NCI-H2107 (cell line): ENCODE measurements at places on chromosomes 3 and 15.

GRCh38 chr3:3260870-3261269 lies 81.4 kb upstream of the CRBN start:
- DNase-seq, result no peak

DNA sequence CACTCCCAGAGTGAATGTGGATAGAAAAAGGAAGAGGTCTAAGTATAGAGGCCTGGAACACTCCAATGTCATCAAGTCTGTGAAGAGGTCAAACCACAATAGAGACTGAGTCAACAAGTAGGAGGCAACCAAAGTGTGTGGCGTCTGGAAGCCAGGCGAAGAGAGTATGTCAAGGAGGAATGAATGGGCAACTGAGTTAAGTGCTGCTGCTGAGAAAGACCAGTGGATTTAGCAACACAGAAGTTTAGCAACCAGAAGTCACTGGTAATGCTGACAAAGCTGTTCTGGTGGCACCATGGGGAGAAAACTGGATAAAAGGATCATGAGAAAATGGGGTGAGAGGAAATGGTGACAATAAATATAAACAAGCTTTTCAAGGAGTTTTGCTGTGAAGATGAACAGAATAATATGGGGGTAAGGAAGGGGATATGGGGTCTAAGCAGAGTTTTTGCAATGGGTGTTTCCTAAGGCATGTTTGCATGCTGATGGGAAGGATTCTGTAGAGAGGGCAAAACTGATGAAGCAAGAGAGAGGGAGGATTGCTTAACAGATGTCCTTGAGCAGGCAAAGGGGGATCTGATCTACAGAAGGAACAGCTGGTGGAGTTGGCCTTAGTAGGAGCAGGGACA lies 38.4 kb downstream of the PCOLCE2 start:
- no peak for DNase-seq

DNA sequence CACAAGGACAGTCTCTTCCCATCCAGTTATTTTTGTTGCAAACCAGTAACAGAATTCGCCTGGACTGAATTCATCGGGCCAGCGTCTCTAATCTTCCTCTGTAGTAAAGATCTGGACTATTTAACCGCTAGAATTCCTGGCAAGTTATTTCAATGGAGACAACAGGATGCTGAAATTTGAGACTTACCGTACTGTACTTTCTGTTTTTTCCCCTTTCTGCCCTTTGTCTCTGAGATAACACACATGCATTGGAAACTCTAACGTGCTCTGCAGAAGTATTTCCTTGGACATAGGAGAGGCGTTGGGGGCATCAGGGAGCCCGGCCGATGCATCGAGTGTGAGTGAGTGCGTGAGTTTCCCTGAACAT lies 61.5 kb downstream of the ASB7 start:
- DNase-seq, result no peak

GRCh38 chr3:123110282-123110975 lies 43.6 kb downstream of the PDIA5 start:
- no peak for DNase-seq

GRCh38 chr15:56537881-56538280 lies 72.9 kb upstream of the MNS1 start:
- no peak for DNase-seq

- DNase-seq, result no peak
Observed at GRCh38 chr3:106533788-106534160, 665.0 kb upstream of the CBLB start.

GRCh38 chr3:124981472-124981871 lies 46.9 kb upstream of the MUC13 start:
- DNase-seq, result no peak

DNA sequence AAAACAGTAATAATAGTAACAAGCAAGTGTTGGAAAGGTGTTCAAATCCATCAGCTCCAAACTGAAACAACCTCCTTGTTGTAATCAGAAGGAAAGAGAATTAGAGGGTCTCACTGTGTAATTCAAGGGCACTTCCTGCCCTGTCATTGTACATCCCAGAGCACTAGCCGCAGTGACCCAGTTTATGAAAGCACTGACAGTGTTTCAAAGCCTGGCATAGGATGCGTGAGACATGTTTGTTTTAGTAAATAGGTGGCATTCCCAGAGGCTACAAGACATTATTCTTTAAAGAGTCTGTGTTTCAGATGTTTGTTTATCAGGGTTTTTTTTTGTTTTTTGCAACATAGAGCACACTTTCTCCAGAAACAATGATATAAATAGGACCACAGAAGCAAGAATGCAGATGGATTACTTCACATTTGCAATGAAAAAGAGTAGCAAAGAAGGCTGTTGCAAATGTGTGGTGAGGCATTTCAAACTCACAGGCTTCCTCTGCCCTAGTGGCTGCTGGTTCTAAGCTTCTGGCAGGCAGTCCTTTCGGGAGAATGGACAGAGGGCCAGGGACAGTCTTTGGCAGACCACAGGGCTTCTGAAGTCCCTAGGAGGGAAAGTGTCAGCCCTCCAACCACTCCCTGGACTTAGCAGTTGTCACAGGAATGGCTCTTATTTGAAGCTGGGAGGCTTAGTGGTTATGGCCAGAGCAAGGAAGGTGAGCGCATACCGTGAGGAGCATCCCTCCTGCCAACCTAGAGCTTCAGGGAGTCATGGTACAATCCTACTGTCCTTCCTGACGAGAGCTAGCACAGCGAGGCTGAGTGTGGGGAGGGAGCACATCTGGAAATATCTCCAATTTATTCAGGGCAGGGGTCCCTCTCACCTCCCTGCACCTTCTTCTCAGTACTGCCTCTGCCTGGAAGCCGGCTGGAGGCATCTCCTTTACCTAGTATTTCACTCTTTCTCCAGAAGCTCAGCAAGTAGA lies 31.4 kb upstream of the TIPARP start:
- DNase-seq, result no peak
